Substantia nigra (tissue), 51 donors: ENCODE measurements at places on chromosomes 7 and 10.

DNA sequence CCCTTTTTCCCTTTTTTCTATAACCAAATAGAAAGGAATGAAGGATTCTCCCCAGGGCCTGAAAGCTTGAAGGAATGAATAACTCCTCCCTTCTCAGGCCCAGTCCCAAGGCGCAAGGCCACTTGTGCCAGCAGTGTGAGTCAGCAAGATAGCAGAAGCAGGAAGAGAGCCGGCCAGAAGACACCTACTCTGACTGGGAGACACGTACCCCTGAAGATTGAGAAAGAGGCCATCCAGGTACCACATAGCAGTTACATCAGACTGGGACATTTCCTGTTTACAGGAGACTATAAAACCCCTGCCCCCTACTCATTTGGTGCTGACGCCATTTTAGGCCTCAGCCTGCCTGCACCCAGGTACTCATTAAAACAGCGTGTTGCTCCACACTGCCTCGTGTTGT, 65.5 kb downstream of the LRRC17 start:
- no peak for DNase-seq

GRCh38 chr10:131816941-131817700, 83.7 kb upstream of the PPP2R2D start:
- DNase-seq = no peak

DNA sequence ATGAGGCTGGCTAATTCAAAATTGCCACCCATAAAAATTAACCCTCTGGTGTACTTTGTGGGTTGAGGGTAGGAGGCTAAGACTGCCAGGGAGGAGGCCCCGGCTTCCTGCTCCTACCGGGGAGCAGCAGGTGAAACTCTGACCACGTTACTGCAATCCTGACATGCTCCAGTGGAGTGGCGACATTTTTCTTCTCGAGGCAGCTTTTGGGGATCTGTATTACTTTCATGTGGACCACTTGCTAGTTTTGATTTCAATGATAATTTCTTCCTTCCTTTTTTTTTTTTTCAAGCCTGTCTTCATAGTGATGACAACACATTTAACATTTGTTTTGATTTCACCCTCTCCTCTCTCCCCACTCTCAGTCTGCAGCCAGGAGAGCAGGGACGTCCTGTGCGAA, 14.6 kb downstream of the GATA3 start:
- DNase-seq = no peak

DNA sequence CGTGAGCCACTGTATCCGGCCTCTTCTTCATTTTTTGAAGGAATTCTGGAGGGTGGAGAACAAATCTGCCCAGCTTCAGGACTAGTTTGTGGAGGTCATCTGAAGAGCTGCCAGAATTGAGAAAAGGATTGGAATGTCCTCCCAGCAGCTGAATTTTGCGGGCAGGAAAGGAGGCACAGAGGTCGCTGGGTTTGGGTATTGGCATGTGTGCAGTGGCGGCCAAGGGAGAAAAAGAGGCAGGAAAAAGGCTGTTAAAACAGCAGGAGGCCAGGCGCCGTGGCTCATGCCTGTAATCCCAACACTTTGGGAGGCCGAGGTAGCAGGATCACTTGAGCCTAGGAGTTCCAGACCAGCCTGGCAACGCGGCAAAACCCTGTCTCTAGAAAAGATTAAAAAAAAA, 80.4 kb downstream of the HIP1 start:
- DNase-seq = no peak

DNA sequence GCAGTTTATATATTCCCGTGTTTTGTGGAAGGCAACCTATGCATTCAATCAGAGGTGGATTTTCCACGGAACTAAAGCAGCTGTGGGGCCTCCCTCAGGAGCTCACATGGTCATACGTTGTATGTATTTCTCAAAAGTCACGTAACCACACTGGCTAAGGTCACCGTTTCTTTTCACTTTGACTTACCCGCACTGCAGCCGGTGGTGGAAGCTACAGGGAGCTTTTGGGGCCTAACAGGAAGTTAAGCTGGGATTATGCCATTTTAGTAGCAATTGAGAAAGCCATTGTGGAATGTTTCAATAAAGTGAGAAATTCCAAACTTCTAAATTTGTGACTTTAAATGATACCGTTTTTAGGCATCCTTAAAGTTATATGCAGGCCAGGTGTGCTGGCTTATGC, 111.2 kb upstream of the KLF6 start:
- DNase-seq = no peak

DNA sequence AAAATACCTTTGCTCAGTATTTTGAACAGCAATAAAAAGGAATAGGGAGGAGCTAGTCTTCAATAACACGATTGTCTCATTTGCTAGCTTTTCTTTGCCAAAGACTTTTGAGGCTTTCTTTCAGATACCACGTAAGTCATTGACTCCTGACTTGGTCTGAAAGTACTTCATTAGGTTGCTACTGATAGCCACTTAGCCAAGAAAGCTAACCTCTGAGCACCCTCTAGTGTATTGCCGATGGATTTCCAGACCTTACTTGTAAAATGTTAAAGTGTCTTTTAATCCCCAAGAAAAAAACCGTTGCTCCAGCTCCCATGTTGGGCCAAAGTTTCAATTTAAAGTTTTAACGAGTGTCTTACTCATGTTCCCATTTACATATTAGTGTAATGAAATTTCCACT, 63.4 kb upstream of the STRIP2 start:
- no peak for DNase-seq

GRCh38 chr7:27650283-27650682, 12.4 kb downstream of the HIBADH start:
- DNase-seq = no peak

DNA sequence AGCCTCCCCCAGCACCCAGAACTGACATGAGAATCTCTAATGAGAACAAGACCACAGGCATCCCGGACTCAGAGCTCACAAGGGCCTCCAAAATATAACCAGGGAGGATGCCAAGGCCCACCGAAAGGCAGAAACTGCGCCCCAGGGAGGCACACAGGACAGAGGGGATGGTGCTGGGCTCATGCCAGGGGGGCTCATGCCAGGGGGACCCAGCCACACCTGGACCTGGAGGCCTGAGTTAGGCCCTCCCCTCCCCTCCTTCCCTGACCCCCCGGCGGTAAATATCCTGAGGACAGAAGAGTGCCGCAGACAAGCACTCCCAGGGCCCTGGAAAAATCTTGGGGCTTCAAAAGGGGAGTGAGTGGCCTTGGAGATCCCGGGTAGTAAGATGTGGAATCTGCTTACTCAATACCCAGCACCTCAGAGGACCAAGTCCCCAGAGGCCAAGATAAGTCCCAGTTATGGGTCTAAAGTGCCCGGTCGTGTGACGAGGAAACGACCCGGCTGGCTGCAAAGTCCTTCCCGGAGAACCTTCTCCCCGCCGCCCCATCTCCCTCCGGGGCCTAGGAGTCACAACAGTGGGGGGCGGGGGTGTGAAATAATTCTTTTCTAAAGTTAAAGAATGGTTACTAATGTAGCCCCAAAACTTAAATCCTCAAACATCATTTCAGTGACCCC, 11.9 kb downstream of the PDGFA start:
- no peak for DNase-seq

GRCh38 chr7:67825356-67825755, 828.7 kb downstream of the TYW1 start:
- DNase-seq = no peak

- DNase-seq = no peak
Measured at GRCh38 chr7:159040146-159040545, 104.5 kb downstream of the VIPR2 start.

GRCh38 chr10:30830315-30831230, 201.0 kb upstream of the LYZL2 start:
- DNase-seq = no peak

GRCh38 chr7:85478530-85478929, 291.7 kb upstream of the SEMA3D start:
- DNase-seq = no peak

GRCh38 chr10:89543841-89544240, 8.4 kb upstream of the SLC16A12 start:
- DNase-seq = no peak

DNA sequence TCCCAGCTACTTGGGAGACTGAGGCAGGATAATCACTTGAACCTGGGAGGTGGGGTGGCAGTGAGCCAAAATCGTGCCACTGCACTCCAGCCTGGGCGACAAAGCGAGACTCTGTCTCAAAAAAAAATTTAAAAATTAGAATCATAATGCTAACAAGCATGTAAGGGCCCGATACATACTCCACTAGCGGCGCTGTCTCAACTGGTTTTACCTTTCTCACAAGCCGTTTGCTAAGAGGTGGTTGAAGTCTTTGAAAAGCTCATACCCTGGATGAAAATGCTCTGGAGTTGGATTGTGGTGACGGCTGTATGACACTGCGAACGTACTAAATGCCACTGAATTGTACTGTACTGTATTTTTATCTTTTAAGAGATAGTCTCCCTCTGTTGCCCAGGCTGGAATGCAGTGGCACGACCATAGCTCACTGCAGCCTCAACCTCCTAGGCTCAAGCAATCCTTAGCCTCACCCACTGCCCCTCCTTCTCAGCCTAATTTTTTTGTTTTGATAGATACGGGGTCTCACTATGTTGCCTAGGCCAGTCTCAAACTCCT, 29.9 kb downstream of the SPOCK2 start:
- DNase-seq = no peak

GRCh38 chr10:31709028-31709427, 219.6 kb downstream of the ARHGAP12 start:
- no peak for DNase-seq

DNA sequence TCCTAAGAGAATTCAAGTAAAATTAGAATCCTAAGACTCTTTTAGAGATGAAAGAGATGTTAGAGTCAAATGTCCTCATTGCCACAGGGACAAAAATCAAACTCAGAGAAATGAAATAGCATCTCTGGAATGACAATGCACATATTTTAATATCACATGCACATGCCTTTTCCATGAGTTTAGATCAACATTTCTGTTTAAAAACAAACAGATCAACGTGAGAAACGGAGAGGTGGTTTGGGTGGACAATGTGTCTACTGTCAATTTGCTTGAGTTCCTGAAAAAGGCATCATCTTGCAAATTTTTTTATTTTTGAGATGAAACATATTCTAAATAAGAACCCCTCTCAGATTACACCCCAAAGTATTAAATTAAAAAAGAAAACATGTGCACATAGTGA, 130.0 kb downstream of the CHRM2 start:
- DNase-seq = no peak

- no peak for DNase-seq
Measured at GRCh38 chr10:79249186-79250121, 97.8 kb upstream of the PPIF start.

DNA sequence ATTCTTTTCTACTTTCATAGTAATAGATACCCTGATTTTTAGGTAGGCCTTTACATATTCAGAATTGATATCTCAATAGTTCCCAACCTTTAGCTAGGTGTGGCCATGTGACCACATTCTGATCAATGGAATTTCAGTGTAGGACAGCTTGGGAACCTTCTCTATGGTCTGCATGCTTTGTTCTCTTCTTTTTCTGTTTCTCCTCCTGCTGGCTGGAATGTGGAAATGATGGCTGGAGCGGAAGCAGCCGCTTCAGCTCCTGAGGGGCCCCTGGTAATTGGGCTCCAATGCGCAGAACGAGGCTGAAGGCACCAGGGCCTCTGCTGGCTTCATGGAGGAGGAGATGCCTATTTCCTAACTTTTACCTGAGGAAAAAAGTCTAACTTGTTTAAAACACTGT, 152.6 kb downstream of the ZMYND11 start:
- DNase-seq = no peak

GRCh38 chr10:61760943-61761824, 98.5 kb downstream of the CABCOCO1 start:
- no peak for DNase-seq

GRCh38 chr10:78543749-78544362, 510.2 kb downstream of the RPS24 start:
- DNase-seq = peak; percentile 84

GRCh38 chr7:7562736-7563135, 3.9 kb upstream of the MIOS start:
- DNase-seq = no peak

GRCh38 chr7:94374231-94374630, 20.5 kb upstream of the COL1A2 start:
- DNase-seq = no peak
